ENCODE measurements at places on chromosomes 7 and 10.

DNA sequence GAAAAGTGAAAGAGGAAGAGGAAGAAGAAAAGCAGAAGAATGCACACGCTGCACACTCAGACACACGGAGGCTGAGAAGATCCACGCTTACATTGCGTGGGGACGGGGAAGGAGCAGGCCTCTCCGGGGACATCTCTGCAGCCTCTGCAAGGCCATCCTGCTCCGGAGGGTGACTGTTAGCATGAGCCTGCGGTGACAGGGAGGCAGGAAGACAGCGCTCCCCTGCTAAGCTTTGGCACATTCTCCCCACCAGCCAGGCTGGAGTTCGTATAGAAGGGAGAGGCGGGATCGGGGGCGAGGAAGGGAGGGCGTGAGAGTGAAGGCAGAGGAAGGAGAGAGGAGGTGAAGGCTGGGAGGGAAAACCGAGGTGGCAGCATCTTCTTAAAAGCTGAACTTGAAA lies 366.0 kb upstream of the SHH start:
- no peak for DNase-seq

DNA sequence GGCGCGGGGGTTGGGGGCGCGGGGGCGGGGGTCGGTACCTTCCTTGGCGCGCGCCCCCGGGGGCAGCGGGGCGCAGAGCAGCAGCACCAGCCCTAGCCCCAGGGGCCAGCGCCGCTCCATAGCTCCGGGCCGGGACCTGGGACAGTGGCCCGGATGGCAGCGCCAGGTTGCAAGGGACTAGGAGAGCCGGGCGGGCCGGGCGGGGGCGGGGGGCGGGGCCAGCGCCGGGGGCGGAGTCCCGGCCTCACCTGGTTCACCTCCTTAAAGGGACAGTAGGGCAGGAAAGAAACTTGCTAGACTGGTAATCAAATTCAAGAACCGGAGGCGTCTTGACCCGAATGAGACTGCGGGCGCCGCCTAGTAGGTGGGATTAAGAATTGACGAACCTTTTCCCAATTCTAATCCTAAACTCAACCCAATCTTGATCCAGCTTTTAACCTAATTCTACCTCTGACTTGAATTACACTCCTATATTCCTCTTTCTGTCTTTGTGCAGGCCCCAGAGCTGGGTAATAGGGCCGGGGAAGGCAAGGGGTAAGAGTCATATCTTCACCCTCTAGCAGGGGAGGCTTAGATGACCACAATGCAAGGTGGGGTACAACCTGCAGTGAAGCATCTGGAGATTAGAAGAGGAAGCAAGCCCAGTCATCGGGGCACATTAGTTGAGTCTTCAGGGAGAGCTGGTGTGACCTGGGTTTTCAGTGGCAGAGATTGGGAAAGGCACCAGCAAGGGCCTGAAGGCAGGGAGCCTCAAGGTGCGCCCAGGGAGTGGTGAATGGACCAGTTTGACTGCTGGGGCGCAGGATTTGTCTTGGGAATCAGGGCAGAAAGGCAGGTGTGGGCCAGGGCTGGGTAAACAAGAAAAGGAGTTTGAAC lies at the start of gene EPHA1:
TSS of gene EPHA1 (minus strand) at position 171 of the 876 bp plus-strand sequence. CDS start at position 120, 51 bp downstream.
- no peak for DNase-seq

DNA sequence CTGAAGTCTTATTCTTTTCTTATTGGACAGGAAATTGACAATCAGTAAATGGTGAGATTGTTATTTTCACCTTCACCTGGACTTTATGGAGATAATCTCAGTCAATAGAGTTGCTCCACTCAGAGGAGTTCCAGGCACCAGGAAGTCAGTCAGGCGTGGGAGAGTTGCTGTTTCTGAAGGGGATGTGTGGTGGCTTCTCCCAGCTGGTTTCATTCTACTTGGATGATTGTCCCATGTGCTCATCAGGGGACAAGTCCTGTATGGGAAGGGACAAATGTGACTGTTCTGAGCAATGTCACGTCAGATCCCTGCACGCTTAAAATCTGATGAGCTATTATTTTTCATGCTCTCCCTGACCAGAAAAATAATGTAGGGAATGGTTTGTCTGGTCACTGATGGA lies 222.5 kb upstream of the PITRM1 start:
- no peak for DNase-seq

GRCh38 chr10:118918116-118918515 lies 111.4 kb upstream of the NANOS1 start:
- no peak for DNase-seq

DNA sequence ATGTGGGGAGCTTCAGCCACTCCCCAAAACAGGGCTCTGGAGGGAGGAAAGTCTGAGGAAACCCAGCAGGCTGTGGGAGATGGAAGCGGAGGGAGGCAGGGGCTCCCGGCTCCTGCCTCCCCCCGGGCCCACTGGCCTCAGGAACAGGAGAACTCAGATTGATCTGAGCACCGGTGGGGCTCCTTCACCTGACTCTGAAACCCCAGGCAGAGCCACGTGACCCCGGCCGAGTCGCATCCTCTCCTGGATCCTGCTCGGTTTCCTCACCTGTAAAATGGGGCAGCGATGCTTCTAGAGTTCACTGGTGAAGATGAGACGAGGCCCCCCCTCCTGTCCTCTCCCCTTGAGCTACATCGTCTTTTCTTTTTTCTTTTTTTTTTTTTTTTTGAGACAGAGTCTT lies 33.6 kb downstream of the TCERG1L start:
- DNase-seq = no peak

- DNase-seq = peak; percentile 49
These were observed 140.4 kb upstream of the RHEB start for GRCh38 chr7:151660141-151660540.

- DNase-seq = no peak
These were observed 190.0 kb upstream of the MKI67 start for GRCh38 chr10:128316121-128316726.

- DNase-seq = no peak
These were observed 12.7 kb downstream of the LOXL4 start for GRCh38 chr10:98255146-98255877.

DNA sequence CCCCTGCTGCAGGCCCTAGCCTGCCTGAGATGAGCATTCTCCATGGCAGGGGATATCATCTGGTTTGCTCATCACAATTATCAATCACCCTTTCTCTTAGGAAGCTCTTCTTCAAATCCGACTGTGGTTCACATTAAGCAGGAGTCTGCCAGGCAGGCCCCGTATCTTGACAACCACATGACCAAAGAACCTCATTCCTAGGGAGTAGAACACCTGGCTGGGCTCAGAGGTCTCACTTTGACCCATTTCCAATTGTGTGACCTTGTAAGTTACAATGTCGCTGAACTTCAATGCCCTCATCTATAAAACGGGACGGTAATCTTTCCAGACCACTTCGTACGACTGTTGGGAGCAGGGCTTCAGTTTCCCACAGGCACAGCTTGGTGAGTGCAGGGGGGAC lies 156.4 kb upstream of the PCBD1 start:
- DNase-seq = no peak

GRCh38 chr10:28533571-28534304 lies 820 bp downstream of the WAC start:
- DNase-seq = peak; percentile 34

DNA sequence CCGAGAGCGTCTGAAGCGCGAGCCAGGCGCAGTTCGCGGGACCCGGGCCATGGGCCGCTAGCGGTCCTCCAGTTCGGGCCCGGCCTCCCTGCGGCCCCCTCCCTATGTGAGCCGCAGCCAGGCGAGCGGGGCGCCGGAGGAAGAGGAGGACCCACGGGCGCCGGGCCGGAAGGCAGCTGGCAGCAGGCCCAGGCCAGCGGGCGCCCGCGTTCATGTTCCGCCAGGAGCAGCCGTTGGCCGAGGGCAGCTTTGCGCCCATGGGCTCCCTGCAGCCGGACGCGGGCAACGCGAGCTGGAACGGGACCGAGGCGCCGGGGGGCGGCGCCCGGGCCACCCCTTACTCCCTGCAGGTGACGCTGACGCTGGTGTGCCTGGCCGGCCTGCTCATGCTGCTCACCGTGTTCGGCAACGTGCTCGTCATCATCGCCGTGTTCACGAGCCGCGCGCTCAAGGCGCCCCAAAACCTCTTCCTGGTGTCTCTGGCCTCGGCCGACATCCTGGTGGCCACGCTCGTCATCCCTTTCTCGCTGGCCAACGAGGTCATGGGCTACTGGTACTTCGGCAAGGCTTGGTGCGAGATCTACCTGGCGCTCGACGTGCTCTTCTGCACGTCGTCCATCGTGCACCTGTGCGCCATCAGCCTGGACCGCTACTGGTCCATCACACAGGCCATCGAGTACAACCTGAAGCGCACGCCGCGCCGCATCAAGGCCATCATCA lies 1.1 kb downstream of the ADRA2A start:
- DNase-seq = no peak

- peak; percentile 70 for DNase-seq
These were observed 31.1 kb downstream of the DAGLB start for GRCh38 chr7:6416516-6417145.

- no peak for DNase-seq
These were observed 37.5 kb downstream of the GDI2 start for GRCh38 chr10:5775685-5776084.

GRCh38 chr10:71726580-71727104 lies 7.1 kb upstream of the C10orf105 start:
- DNase-seq = no peak

DNA sequence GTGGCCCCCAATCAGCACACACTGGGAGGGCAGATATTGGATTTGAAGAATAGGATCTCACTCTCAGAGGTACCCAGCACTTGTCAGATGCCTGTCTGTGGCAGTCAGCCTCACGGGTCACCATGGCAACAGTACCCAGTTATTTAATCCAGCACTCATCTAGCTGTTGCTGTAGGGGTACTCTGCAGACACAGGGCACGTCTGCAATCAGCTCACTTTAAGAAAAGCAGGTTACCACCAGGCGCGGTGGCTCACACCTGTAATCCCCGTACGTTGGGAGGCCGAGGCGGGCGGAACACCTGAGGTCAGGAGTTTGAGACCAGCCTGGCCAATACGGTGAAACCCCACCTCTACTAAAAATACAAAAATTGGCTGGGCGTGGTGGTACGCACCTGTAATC lies 11.9 kb downstream of the SFXN4 start:
- no peak for DNase-seq

DNA sequence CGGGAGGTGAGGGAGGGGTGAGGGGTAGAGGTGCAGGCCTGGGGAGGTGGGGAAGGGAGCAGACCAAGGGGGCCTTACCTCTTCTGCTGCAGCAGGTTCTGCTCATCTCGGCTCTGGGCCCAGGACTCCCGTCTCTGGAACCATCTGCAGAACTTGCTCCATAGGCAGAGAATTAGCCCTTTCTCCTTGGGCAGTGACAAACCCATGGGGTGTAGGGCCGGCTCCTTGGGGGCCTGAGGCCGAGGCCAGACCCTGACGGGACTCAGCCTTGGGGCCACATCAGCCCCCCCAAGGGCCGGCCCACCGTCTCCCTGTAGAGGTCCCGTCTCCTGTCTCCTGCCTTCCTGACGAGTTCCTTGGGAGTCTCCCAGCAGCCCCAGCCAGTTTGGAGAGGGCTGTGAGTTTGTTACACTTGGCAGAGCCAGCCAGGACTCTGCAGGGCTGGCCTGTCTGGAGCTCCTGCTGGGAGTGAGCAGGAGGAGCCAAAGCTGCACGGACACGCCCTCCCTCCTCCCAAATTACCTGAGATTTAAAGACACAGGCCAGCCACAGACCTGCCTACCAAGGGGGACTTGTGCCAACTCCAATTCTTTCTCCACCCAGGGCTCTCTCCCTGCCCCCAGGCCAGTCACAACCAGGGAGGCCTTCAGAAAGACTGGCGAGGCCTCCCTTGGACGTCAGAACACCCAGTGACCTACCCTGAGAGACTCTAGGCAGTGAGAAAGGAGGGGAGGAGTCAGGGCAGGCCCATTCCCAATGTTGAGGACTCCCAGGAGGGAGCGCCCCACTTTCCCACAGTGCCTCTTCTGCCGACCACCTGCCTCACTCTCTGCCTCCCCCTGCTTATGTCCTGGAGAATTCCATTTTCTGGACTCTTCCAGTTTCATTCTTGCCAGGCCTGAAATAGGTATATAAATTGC lies at the start of gene TRPV6:
TSS of gene TRPV6 (minus strand) at position 435 of the 920 bp plus-strand sequence.
- DNase-seq = no peak

GRCh38 chr10:102649797-102650654 lies 5.7 kb downstream of the TRIM8 start:
- DNase-seq = no peak

DNA sequence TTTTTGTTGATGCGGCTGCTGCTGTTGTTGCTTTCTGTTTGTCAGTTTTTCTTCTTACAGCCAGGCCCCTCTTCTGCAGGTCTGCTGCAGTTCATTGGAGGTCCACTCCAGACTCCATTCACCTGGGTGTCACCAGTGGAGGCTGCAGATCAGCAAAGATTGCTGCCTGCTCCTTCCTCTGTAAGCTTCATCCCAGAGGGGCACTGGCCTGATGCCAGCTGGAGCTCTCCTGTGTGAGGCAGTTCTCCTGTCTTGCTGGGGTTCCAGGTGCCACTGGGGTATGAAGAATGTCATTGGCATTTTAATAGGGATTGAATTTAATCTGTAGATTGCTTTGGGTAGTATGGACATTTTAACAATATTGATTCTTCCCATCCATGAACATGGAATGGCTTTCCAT lies 308.5 kb upstream of the MEOX2 start:
- no peak for DNase-seq

GRCh38 chr10:43407148-43407575 lies 1.8 kb downstream of the HNRNPF start:
- DNase-seq = no peak

DNA sequence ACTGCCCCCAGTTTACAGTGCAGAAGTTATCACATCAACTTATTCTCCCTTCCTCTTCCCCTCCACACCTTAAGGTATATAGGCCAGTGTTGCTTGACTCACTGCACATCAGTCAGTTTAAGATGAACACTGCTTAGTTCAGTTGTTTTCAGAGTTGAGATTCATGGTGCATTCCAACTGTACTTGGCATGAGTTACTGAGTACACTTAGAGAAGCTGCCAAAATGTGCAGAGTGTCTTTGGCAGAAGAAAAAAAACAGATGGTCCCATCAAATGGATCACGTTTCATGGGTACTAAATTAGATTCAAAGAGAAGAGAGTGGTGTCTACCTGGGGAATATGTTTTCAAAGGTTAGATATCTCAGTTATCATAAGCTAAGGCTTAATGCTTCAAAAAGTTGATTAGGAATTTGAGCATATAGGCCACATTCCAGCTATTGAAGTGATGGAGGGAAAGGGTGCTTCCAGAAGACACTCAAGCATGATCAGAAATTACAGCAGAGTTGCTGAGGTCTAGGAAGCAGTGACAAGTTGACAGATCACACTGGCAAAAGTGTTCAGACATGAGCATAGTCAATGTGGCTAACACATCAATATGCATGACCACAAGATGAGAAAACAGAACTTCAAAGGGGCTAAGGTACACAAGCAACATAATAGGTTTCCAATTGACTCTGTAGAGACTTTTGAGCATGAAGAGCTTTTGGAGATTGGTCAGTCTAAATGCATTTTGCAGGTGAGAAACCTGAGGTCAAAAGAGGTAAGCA lies 579.2 kb upstream of the CELF2 start:
- DNase-seq = no peak
